ENCODE measurements at places on chromosomes 3 and 15.

DNA sequence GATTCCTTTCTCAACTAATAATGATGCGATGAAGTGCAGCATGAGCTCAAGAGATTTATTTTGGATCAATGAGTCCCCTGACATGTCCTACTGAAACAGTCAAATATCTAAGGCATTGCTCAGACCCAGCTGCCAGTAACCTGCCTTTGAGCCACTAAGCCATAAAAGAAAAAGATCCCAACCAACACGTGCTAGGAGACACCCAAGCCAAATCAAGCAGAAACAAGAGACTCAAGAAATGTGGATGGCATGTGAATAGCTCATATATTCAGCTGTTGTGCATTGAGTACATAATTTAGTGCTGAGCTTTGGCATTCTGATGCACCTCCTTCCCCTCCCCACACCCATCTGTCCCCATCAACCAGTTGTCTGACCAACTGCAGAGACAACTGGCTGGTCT lies 29.2 kb downstream of the GJD2 start:
- no peak for DNase-seq

DNA sequence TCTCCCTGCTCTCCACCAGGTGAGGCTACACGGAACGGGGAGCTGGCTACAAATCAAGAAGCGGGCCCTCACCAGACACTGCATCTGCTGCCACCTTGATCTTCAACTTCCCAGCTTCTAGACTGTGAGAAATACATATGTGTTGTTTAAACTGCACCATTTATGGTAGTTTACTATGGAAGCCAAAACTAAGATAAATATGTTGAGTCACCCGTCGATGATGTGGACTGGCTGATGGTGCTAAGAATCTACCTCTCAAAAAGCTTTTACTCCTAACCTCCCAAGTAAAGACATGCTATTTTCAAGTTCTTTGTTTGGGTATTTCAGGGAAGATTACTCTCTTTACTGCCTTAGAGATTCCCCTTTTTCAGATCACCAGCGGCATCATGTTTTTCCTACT lies 110.9 kb downstream of the VGLL3 start:
- DNase-seq = no peak

- no peak for DNase-seq
Measured at GRCh38 chr3:23740517-23740965, 65.2 kb upstream of the UBE2E1 start.

- no peak for DNase-seq
Measured at GRCh38 chr3:67920969-67921368, 266.6 kb upstream of the SUCLG2 start.

DNA sequence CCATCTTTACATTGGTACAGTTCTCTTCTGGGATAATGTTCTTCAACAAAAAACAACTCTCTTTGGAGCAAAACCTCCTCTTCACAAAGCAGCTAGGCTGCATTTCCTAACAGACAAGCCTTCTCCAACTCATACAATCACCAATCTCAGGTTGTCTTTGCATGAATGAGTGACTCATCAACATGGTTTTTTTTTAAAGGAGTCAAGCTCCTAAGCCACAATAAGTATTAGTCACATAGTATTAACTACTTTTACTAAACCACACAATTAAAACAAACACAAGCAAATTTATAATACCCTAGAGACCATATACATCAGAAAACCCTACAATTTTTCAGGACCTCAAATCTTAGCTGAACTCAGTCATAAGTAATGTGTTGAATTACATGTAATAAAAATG lies 137.4 kb downstream of the TBC1D5 start:
- DNase-seq = no peak

DNA sequence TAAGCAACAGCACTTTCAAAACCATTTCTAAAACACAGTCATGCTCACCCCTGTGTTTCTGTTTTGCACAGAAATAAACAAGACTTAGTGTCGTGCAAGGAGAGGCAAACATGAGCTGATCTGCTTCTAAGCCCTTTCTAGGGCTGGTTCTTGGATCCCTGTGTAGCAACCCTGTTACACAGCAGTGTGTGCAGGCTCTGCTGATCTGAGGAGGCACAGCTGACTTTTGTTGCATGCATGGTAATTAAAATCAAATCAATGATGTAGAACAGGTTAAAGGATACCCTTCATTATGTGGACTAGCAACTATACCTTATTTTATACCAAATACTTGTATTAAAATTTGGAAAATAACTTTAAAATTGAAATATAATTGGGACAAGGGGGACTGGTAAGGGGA lies 234.8 kb downstream of the PDZRN3 start:
- DNase-seq = no peak

DNA sequence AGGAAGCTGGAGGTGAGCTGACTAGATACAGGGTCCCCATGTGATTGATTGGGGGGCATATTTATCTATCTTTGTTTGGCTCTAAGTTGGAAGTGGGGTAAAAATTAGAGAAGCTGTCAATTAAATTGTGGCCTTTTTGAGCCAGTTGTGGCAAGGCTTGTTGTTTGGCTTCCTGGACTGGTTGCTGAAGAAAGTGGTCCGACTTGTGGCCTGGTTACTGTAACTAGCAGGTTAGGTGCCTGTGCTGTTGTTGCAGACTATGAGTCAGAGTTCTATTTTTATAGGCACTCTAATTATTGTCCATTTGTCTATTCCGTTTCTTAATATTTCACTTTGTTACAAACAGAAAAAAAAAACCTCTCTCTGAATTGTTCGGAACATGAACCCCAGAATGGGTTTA lies 129.1 kb upstream of the CNTN6 start:
- no peak for DNase-seq

GRCh38 chr15:37104424-37104981 lies 4.2 kb upstream of the MEIS2 start:
- DNase-seq = no peak

- no peak for DNase-seq
Measured at GRCh38 chr3:46512191-46512749, 14.5 kb downstream of the RTP3 start.

DNA sequence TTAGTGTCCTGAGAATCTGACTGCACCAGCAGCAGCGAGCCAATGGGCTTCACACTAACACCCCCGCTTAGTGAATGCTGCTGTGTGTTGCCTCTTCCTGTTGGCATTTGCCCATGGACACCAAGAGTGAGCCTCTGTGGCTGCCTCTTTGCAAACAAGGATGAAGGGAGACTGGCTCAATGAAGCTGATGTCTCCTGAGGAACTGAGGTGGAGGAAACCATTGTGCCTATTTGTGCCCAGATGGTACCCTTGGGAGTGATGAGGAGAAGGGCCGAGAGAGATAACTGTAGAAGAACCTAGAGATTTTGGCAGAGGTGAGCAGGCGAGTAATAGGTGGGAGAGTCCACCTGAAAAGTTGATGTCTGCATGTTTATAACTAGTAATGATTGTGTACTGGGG lies 51.2 kb downstream of the IL20RB start:
- no peak for DNase-seq

DNA sequence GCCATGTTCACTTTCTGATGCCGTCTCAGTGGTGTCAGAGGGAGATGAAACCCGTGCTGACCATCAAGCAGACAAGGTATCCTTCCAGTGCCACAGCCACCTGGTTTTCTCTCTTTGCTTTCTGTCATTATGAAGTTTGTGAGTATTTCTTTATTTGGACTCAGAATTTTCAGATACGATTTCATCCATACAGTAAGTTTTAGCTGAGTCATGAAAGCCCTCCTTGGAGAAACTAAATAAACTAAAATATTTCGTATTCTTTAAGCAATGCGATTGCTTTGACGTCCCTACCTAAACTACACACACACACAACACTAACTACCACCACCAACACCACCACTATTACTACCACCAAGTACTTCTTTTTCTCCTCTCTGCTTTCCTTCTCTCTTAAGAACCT lies 350.1 kb downstream of the NTRK3 start:
- no peak for DNase-seq

DNA sequence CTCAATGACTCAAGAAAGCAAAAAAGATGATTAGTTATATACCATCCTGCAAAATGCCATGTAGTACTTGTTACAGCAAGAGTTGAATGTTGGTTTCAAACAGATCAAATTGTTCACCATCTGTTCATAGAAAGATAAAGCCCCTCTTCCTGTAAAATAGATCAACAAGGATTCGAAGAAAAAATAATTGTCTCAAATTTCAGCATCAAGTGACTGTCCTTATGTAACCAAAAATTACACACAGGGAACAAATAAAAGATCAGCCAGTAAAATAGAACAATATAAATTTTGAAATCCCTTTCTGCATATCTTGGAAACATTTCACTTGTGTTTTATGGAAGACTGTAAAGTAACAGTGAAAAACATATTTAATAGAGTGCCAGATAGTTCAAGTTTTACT lies 165.1 kb upstream of the STAC start:
- DNase-seq = no peak

DNA sequence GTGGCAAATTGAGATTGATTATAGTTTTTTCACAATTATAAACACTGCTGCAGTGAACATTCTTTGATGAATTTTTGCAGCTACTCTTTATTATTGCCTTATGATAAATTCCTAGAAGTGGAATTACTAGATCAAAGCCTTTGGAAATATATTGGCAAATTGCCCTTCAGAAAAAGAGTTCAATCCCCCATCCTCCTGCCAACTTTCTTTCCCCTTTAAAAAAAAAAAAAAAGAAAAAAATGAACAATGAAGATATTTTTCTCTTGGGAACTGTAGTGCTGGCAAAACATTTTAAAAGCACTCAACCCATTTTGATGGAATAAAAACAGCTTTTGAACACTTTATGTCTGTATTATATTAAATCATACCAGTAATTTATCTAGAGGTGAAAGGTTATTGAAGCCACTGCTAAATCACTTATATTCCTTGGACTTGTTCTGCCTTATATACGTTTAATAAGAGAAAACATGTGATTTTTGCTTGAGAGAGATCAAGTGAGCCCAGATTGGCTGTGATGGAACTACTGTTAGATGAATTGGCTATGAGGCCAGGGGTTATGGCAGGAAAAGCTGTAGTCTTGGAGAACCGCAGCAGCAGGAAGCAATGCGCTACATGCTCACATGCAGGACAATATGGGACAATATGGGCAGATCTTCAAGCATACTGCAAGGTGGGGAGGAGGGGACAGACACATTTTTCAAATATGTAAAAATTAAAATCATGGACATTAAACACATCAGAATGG lies 212.8 kb upstream of the C2CD4B start:
- DNase-seq = no peak

DNA sequence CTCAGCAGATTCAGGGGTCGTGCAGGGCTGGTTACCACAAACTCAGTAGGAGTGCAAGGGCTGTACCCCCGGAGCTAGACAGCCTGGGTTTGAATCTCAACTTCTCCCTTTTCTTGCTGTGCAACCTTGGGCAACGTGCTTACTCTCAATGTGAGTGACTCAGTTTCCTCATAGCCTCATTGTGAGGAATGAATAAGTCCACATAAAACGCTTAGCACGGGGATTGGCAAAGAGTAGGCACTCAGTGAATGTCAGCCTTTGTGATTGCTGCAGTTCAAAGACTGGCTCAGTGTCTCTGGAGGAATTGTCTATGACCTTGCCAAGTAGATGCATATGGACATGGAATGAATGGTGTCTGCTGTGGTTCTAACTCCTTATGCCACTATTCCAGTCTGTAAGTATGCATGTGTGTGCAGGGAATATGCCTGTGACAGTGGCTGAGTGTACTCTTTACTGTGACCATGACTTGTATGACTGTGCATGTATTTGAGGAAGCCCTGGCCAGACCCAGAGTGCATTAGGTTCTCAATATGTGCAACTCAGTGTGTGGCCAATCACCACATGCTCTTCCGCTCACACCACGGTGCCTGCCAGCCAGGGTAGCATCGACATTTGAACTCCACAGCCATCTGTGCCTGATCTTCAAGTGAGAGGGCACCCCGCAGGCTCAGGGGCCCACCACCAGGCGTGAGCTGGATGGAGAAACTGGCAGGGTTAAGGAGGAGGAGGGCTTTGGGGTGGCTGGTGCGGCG lies 900 bp upstream of the HYAL3 start:
- DNase-seq = no peak

GRCh38 chr15:32884146-32884545 lies 166.3 kb downstream of the GREM1 start:
- no peak for DNase-seq

- DNase-seq = no peak
Measured at GRCh38 chr3:195096484-195097330, 174.3 kb downstream of the XXYLT1 start.

DNA sequence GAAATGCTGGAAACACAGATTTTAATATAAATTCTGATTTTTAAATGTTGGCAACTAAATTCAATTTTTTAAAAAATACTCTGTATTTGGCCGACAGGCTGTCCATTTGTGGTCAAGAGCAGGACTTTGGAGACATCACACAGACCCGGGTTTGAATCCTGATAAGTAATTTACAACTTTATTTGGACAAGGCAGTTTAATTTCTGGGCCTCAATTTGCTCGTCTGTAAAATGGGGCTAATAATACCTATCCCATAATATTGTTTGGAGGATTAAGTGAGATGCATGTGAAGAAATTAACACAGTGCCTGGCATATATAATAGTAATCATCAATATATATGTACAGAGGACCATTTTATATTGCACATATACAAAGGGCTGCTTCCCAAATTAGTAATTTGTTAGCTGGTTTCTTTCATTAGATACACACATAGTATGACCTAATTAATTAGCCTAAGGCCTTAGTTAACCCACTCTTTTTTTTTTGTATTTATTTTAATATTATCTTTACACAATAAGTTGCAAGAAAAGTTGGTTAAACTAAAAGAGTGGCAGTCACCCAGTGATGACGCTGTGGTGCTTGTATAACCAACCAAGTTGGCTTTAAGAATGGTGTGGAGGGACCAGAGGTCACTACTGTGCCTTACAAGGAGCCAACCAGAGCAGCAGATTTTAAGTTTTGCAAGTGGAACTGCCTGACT lies 665 bp downstream of the PIGB start:
- DNase-seq = no peak

- DNase-seq = no peak
Measured at GRCh38 chr15:90367576-90367975, 15.5 kb downstream of the ZNF774 start.

GRCh38 chr15:44092221-44092620 lies 102.8 kb downstream of the FRMD5 start:
- DNase-seq = no peak

DNA sequence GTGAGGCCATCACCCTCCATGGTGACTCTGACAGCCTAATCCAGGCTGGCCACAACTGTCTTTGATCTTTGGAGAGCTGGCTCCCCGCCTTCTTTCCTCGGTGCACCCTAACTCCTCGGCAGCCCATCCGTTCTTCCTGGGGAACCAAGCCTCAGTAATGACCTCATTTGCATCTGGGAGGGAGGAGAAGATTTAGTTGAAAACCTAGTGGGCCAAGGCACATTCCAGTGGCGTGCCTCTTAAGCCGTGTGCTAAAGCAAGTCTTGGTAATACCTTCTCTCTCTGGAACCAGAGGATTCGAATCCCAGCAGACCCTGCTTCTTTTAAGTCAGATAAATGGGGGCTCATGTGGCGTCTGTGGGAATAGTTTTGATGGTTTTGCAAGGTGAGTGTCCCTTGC lies 233.1 kb downstream of the EBLN2 start:
- no peak for DNase-seq

DNA sequence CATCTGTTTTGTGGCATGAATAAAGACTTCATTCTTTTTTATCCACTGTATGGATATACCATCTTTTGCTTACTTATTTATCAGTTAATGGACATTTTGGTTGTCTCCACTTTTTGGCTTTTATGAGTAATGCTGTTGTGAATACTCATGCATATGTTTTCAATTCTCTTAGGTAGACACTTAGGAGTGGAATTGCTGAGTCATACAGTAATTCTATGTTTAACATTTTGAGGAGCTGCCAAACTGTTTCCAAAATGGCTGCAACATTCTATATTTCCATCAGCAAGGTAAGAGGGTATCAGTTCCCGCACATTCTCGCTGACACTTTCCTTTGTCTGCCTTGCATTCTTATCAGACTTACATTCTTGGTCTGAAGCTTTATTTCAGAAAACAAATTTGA lies 191.1 kb downstream of the WNT5A start:
- DNase-seq = no peak
